ENCODE measurements at places on chromosomes 12 and 14.

GRCh38 chr14:26729851-26730250 lies 132.0 kb upstream of the NOVA1 start:
- no peak for DNase-seq

DNA sequence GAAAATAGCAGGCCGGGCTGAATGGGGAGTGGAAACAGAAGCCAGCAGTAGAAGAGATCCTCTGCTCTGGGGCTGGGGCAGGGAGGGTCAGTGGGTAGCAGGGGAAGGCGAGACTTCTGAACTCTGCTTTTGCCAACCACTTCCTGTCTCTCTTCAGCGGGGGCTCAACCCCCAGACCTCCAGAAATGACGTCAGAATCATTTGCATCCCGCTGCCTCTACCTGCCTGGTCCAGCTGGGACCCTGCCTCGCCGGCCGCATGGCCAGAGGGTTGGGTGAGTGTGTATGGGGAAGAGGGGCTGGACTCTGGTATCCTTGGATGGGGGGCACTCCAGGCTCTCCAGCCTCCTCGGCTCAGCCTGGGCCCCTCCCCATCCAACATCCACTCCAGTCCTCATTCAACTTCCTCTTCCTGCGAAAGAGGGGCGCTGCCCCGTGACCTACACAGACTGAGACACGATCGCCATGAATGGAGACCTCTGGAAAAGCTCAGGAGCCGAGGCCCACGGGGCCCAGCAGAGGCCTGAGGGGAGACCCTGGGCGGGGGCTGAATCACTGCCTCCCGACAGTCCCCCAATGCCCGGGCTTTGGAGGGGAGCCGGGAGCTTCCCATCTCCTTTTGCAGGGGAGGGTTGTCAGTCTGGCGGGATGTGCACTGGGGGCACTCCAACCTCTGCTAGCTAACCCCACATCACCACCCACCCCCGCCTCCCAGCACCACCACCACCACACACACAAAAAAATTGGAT lies 458 bp upstream of the HOXC4 start:
- peak; percentile 12 for DNase-seq

DNA sequence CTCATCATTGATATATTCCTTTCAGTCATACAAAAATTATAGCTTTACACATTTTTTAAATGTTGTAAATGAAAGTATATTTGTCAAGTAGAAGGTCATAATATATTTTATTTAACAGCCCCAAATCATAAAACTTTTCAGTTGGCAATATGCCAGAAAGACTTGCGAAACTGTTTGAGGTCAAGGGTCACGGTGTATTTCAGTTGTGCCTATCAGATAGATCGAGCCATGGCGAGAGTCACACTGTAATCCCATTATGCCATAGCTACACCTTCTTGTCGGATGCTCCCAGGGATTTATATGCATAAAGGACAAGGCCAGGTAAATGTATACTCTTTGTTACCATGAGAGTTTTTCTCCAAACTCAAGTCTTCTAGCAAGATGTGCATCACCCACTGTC lies 26.7 kb upstream of the G2E3 start:
- no peak for DNase-seq

- no peak for DNase-seq
Measured at GRCh38 chr14:39169541-39169900, 612 bp downstream of the TRAPPC6B start.

- DNase-seq: no peak
Measured at GRCh38 chr12:3233797-3234196, 156.6 kb downstream of the TSPAN9 start.

DNA sequence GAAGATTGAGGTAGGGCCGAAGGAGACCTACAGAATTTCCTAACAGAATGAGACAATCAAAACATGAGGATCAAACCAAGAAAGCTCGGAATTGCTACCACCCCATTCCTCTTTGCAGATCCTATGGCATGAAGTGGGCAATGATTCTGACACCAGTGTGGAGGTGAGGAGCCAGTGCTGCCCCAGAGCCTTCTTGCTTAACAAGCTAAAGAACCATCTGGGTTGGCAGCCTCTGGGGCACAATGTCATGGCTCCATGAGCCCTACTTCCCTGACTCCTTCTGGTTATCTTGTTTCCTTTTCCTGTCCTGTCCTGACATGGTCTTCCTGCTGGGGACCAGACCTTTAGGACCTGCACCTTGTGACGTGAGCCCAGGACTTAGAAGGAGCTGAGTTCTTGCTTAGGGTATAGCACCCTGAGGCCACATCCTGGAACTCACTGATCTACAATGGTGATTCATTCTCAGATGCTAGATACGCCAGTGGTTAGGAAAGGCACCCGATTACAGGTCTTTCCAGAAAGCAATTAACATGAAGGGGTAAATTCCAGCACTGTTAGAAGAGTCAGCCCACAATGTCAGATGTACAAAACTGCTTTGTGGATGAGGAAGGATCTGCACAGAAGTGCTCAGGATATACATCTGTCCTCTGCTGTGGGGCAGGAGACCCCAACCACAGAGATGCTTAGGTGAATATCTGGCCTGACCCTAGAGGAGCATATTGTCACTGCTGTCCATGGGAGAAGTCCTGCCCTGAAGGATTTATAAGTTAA lies 324.2 kb downstream of the ZFP36L1 start:
- no peak for DNase-seq
